GM23338 (cell line): ENCODE measurements at places on chromosomes 2 and 18. TPM values are rescaled to one million over a fixed set of nuclear protein-coding genes. Genes with fewer than 3 reads are reported as not detected.

- no peaks in the 10 kb centered on the region for H3K27me3 ChIP-seq
- H3K36me3 ChIP-seq: no peaks in the 10 kb centered on the region
- H3K4me1 ChIP-seq: peaks cover 38% of the 10 kb centered on the region
- H3K4me3 ChIP-seq: no peak overlapping the region
- peak; percentile 69 for DNase-seq
- peak overlapping the region; percentile 34 for H3K27ac ChIP-seq
Measured at GRCh38 chr2:105843476-105844374, 99.0 kb downstream of the NCK2 start.

DNA sequence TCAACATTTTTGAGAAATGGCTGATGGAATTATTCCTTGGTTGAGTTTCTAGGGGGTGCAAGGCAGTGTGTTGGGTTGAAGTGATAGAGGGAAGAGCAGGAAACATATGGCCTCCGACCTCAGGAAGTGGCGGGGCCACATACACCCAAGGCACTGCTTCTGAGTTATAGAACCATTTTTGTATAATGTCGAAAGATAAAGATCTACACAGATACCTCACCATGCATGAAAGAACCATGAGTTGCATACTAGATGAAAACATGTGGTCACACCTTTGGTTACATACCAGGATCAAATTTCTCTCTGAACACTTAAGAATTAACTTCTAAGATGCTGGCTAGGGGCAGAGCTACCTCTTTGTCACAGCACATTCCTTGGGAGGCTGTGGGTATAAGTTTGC, 23.2 kb downstream of the LAMA3 start:
- H3K4me3 ChIP-seq: no peak overlapping the region
- no peak overlapping the region for H3K27ac ChIP-seq
- no peaks in the 10 kb centered on the region for H3K4me1 ChIP-seq
- H3K36me3 ChIP-seq: no peaks in the 10 kb centered on the region
- no peaks in the 10 kb centered on the region for H3K27me3 ChIP-seq

GRCh38 chr2:25202275-25202674, 33.9 kb upstream of the POMC start:
- no peak for DNase-seq
- no peak overlapping the region for H3K27ac ChIP-seq
- no peak overlapping the region for H3K4me3 ChIP-seq
- H3K4me1 ChIP-seq: 0 out of 2 replicates have a peak, but pooled peaks cover 4% of the 10 kb centered on the region

DNA sequence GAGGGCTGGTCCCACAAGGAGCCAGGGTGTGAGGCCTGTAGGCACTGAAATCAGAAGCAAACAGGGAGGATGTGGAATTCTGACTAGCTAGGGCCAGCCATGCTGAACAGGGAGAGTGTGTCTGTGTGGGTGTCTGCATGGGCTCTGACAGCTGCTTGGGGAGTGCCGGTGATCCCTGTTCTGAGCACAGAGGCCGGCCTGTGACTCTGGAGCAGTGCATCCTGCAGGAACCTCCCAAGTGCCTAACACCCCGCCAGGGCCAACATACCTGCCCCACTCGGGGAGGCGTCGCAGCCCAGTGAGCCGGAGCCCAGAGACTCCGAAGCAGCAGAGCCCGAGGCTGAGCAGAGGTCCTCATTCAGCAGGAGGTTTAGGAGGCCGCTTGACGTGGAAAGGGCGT, 11.5 kb upstream of the HES6 start:
- no peak for DNase-seq
- no peaks in the 10 kb centered on the region for H3K4me1 ChIP-seq
- H3K27me3 ChIP-seq: no peaks in the 10 kb centered on the region
- H3K4me3 ChIP-seq: no peak overlapping the region
- H3K27ac ChIP-seq: no peak overlapping the region

DNA sequence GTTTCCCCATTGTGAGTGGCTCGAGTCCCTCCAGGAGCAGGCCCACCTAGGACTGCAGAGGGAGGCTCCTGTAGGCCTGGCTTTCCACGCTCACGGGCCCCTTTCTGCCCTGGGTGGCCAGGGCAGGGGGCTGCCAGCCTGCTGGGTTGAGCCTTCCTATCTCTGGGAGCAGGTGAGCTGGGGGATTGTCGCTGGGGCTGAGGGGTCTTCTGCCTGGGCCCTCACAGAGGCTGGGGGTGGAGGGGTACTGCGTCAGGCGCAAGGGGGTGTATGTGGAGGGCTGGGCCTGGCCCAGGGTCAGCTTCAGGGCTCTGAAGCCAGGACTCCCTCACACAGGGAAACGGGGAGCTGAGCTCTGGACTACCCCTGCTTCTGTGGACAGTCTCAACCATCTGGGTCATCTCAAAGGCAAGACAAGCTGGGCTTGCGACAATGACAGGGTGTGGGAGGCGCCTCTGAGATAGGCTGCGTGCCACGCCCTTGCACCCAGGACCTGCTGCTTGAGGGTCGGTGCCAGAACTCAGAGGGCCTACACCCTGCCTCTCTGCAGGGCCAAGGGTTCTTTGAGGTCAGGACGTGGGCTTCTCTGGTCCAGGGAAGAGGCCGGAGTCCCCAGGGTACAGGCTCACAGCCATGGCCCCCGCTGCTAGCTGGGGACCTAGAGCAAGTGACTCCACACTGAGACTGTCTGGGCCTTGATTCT, 206.1 kb downstream of the TWIST2 start:
- H3K27me3 ChIP-seq: no peaks in the 10 kb centered on the region
- H3K36me3 ChIP-seq: no peaks in the 10 kb centered on the region
- H3K4me1 ChIP-seq: no peaks in the 10 kb centered on the region
- no peak overlapping the region for H3K27ac ChIP-seq

DNA sequence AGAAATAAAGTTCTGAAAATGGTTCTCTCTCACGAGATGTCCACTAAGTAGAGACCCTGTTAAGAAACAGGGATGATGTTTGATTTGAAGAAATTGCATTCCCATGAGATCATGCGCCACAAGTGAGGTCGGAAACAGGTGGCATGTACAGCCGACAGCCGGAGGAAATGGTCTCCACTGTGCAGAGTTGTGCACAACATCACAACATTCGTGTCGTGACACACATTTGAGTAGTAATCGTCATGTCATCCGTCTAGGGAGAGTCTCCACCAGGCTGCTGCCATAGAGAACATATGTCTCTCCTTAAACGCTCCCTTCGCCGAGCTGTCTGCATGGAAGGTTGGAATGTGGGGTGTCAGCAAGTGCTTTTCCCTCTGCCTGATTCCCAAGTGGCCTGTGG, 84.7 kb downstream of the ASAP2 start:
- H3K36me3 ChIP-seq: no peaks in the 10 kb centered on the region
- no peak for DNase-seq
- no peaks in the 10 kb centered on the region for H3K27me3 ChIP-seq
- H3K4me3 ChIP-seq: no peak overlapping the region

The FHOD3 gene
- total RNA-seq: 7.1 and 8.7 TPM in 2 replicates

The STARD6 gene
- not detected in 2 replicates for total RNA-seq
